Pancreas (tissue), 10 donors: ENCODE measurements at places on chromosomes 4 and X. TPM values are rescaled to one million over a fixed set of nuclear protein-coding genes. Genes with fewer than 3 reads are reported as not detected.

GRCh38 chrX:31061091-31061490 lies 10.8 kb downstream of the FTHL17 start:
- H3K36me3 ChIP-seq: no peaks in the 10 kb centered on the region
- no peak overlapping the region for H3K4me3 ChIP-seq
- no peaks in the 10 kb centered on the region for H3K4me1 ChIP-seq
- H3K27me3 ChIP-seq: no peaks in the 10 kb centered on the region
- no peak for DNase-seq

GRCh38 chr4:176818531-176818930 lies 25.8 kb upstream of the VEGFC start:
- no peak overlapping the region for H3K27ac ChIP-seq
- no peak overlapping the region for H3K4me3 ChIP-seq
- no peaks in the 10 kb centered on the region for H3K36me3 ChIP-seq

GRCh38 chrX:85107407-85107806 lies 103.7 kb downstream of the APOOL start:
- no peaks in the 10 kb centered on the region for H3K36me3 ChIP-seq
- H3K4me3 ChIP-seq: no peak overlapping the region
- no peaks in the 10 kb centered on the region for H3K27me3 ChIP-seq
- H3K27ac ChIP-seq: no peak overlapping the region

DNA sequence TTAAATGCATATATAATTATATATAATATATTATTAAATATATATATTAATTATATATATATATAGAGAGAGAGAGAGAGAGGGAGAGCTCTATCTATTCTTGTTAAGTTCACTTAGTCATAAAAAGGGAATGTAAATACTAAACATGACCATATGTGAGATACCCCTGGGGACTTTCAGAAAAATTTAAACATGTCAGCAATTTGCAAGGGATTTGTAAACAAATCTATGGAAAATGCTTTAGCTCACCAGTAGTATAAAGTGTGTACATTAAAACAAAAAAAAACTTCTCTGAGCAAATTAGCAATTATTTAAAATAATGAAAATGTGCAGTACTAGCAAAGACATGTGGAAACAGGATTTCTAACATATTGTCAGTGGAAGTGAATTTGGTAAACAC lies 1755.5 kb downstream of the PCDH19 start:
- no peak overlapping the region for H3K27ac ChIP-seq
- no peaks in the 10 kb centered on the region for H3K36me3 ChIP-seq
- H3K27me3 ChIP-seq: no peaks in the 10 kb centered on the region
- no peaks in the 10 kb centered on the region for H3K4me1 ChIP-seq
- no peak for DNase-seq
- no peak overlapping the region for H3K4me3 ChIP-seq

DNA sequence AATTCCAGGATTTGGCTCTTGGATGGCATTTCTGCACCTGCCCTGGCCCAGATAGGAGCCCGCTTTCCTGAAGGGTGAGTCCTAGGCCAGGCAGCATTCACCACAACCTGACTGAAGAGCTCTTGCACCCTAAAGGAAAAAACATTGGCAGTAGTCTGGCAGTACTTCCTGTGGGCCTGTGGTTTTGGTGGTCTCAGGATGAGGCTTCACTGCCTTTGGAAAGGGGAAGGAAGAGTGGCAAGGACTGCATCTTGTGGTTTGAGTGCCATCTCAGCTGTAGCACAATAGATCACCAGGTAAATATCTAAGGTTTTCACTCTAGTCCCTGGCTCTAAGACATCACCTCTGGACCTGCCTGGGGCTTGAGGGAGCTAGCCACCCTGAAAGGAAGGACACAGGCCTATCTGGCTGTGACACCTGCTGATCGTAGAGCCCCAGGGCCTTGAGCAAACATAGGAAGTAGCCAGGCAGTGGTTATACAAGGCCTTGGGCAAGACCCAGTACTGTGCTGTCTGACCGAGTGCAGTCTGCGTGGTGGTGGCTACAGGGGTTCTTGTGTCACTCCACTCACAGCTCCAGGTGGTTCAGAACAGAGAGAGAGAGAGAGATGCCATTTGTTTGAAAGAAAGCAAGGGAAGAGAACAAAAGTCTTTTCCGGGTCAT lies 28.5 kb upstream of the PRRG1 start:
- H3K36me3 ChIP-seq: no peaks in the 10 kb centered on the region
- no peak overlapping the region for H3K27ac ChIP-seq
- peaks cover 5% of the 10 kb centered on the region for H3K27me3 ChIP-seq
- no peaks in the 10 kb centered on the region for H3K4me1 ChIP-seq
- no peak overlapping the region for H3K4me3 ChIP-seq
- no peak for DNase-seq

LRBA gene
- 29.1 TPM for total RNA-seq

ADH1A gene
- total RNA-seq: 0.51 TPM

SPP1 gene
- 150 TPM for total RNA-seq
